ENCODE measurements at places on chromosomes 3 and 15.

DNA sequence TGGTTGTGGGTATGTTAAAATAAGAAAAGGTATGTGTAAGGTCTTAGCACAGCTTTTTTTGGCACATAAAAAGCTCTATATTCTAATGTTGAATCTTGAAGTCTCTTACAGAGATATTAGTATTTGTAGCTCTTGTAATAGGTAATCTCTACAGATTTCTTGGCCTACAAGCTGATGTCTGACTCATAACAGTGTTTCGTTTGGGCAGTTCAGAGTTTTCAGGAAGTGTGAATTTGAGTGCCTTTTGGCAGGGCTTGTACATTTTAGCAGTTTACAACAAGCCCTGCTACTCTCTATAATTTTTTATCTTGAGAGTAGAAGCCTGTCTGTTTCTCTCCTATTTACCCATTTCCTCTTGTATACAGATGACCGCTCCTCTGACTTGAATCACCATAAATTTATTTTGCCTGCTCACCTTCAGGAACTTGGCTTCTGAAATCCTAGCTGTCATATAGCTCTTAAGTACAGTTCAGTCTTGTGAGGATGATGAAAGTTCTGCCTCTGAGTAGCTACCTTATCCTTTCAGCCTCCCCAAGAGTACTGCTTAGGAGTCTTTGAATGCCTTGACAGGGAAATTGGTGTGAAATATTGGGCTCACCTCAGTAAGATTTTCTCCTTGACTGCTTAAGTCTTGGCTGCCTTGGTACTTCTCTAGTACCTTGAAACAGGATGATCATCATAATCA, 419.9 kb upstream of the RARB start:
- DNase-seq: no peak

- no peak for DNase-seq
Observed at GRCh38 chr3:129621626-129622225, 15.2 kb upstream of the PLXND1 start.

DNA sequence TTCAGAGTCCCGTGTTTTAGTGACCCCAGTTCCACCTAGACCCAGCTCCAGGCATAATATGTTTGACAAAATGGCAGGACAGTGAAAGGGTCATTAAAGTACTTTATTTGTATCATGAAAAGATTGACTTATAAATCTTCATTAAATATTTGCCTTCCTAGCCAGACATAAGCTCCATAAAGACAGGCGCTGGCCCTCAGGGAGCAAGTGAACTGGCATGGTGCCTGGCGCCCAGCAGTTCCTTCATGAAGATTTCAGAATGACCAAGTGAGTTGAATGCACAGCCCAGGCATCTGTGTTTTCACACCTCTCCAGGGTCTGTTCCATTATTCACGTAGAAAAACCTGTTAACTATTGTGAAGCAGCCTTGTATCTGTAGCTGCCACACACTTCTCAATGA, 166.2 kb downstream of the GAP43 start:
- no peak for DNase-seq

GRCh38 chr3:99949956-99950670, 132.5 kb downstream of the CMSS1 start:
- peak; percentile 71 for DNase-seq

GRCh38 chr15:48858401-48858800, 19.5 kb upstream of the EID1 start:
- no peak for DNase-seq

DNA sequence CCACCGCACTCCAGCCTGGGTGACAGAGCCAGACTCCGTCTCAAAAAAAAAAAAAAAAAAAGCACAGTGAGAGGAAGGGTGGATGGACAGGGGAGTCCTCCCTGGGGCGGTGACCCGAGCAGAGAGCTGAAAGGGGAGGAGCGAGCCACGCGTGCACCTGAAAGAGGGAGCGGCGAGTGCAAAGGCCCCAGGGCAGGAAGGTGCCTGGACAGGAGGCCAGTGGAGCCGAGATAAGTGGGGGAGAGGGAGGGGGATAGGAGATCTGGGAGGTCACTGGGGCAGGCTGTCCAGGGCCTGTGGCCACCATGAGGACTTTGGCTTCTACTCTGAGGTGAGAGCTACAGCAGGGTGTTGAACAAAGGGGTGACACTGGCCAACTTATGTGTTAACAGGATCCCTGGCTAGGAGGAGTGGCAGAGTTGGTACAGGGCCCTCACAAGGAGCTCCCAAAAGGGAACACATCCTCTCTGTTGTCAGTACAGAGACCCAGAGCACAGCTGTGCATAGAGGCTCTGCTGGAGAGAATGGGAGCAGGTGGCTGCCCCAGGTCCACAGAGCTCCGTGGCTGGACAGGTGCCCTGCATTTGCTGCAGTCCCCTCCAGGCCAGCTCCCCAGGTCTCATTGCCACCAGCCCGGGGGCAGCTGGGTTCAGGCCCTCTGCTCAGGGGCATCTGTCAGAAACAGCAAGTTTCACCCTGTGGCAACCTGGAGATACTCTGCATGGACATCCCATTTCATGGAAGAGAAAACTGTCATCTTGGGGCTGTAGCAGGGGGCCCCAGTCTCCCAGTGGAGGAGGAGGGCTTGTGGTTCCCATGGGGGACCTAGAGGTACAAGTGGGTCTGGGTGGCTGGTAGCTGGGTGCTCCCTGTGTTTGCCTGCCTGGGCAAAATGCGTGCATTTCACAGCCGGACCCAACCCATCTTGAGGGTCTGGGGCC, 28.5 kb downstream of the FBLN2 start:
- DNase-seq: no peak

DNA sequence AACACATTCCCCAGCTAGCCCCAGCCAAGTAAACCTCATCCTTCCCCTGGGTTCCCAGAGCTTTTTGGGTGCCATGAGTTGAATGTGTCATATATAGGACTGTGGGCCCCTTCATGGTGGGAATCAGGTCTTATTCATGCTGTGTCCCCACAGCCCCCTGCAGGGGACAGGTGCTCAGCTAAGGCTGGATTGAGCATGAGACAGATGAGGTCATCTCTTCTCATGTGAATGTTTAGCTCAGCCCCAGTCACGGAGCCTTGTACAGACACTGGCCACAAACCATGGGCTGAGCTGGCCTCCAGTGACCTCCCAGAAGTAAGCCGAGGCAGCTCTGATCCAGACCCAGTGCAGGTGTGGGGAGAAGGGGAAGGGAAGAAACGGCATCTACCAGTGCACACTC, 70.7 kb downstream of the C3orf70 start:
- no peak for DNase-seq

GRCh38 chr3:186417791-186418190, 55.8 kb upstream of the DGKG start:
- DNase-seq: peak; percentile 73

Measured in RCC 7860 (cell line).